ENCODE measurements at places on chromosomes 4 and X.

- DNase-seq, result no peak
Measured at GRCh38 chr4:10659251-10659650, 25.3 kb downstream of the CLNK start.

- DNase-seq, result no peak
Measured at GRCh38 chrX:104351173-104351769, 96.5 kb upstream of the ESX1 start.

- no peak for DNase-seq
Measured at GRCh38 chr4:125991398-125991797, 676.6 kb downstream of the FAT4 start.

GRCh38 chr4:15893962-15894361 is 44.6 kb downstream of the FGFBP1 start:
- DNase-seq, result no peak

DNA sequence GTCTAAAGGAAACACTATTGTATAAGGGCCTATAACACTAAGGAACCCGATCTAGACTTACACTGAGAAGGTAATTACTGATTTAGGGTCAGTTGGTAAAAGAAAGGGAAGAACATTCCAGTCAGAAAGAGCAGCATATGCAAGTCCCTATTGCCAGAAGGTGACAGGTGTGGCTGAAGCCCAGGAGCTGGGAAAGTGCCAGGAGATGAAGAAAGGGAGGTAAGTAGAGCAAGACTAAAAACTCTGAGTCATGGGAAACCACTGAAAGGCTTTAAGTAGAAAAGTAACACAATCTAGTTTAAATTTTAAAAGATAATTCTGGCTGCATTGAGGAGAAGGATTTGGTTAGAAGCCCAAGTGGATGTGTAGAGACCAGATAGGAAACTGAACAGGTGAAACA is 77.7 kb upstream of the INTU start:
- DNase-seq, result no peak
